SK-MEL-5 (cell line): ENCODE measurements at places on chromosomes 3 and 15. TPM values are rescaled to one million over a fixed set of nuclear protein-coding genes. Genes with fewer than 3 reads are reported as not detected.

Gene MOBP
- total RNA-seq: not detected in 2 replicates

Gene SLC22A14
- not detected in 2 replicates for total RNA-seq

Gene MNS1
- 1.9 and 2.8 TPM in 2 replicates for total RNA-seq

Gene TP63
- total RNA-seq: 0.05 TPM in 1 of 2 replicates, not detected in the other

Gene BCL2A1
- total RNA-seq: 102 and 105 TPM in 2 replicates

GRCh38 chr3:157166561-157166960, 6.6 kb upstream of the CCNL1 start:
- DNase-seq: no peak

DNA sequence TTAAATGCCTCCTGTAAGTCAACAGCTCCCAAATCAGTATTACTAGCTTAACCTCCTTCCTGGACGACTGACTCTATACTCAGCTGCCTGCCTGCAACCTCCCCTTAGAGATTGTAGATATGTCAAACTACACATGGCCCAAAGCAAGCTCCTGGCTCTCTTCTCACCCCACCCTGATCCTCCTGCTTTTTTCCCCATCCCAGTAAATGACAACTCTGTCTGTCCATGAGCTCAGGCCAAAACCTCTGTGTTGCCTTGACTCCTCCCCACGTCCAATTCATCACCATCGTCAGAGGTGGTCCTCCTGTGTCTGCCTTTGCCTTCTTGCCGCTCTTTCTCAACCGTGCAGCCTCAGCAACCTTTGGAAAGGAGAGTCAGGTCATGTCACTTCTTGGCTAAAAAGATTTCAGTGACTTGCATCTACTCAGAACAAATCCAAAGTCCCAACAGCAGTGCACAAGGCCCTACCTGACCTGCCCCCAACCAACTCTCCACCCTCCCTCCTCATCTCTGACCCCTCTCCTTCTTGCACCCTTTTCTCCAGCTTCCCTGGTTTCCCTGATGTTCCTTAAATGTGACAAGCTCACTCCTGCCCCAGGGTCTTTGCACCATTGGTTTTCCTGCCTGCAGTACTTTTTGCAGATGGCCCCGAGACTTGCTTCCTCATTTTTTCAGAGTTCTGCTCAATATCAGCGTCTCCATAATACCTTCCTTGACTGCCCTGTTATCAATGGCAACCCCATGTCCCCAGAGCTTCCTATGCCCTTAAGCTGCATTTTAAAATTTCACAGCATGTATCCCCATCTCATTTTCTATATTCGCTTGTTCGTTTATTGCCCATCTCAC, 52.8 kb downstream of the LSM3 start:
- DNase-seq: no peak

- DNase-seq: no peak
Measured at GRCh38 chr3:77563012-77563411, 523.1 kb downstream of the ROBO2 start.

Gene BTLA
- total RNA-seq: not detected in 2 replicates

GRCh38 chr15:42578984-42579537, 3.7 kb downstream of the STARD9 start:
- no peak for DNase-seq
